ENCODE measurements at places on chromosomes 6 and 20.
A peak's percentile ranks its signal among the peaks of the same experiment; 100 is the strongest.

GRCh38 chr20:45578231-45578630 lies 853 bp downstream of the WFDC8 start:
- no peak for DNase-seq

DNA sequence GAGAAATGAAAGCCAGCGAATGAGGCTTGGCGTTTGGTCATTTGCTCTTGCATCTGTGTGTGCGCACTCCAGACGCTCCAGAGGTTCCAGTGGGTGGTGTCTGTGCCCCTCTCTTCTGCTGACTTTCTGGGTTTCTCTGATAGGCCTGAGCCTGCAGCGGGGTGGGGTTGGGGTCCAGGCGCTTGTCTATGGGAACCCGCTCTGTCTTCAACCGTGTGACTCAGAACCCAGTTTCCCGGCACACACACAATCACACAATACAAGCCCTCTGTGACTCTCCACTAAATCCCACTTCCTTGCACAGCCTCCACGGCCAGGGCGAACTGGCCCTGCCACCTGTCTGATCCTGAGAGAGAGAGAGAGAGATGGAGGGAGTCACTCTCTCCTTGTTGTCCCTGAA lies 24.6 kb downstream of the RBM38 start:
- DNase-seq: no peak

DNA sequence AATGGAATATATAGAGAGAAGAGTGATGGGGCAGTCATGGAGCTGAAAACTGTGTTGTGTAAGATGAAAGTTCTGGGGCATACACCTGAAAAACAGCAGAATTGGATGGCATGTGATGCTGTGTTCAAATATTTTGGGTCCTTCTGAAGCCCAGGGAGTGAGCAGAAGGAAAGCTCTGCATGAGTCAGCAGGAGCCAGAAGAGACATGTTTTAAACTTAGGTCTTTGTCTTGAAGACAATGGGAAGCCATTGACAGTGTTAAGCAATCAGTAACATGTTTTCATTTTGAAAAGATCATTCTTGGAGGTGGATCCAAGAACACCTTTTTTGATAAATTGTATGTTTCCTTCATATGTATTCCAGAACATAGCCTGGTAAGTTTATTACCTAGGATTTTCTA lies 38.9 kb upstream of the MAFB start:
- DNase-seq: no peak

DNA sequence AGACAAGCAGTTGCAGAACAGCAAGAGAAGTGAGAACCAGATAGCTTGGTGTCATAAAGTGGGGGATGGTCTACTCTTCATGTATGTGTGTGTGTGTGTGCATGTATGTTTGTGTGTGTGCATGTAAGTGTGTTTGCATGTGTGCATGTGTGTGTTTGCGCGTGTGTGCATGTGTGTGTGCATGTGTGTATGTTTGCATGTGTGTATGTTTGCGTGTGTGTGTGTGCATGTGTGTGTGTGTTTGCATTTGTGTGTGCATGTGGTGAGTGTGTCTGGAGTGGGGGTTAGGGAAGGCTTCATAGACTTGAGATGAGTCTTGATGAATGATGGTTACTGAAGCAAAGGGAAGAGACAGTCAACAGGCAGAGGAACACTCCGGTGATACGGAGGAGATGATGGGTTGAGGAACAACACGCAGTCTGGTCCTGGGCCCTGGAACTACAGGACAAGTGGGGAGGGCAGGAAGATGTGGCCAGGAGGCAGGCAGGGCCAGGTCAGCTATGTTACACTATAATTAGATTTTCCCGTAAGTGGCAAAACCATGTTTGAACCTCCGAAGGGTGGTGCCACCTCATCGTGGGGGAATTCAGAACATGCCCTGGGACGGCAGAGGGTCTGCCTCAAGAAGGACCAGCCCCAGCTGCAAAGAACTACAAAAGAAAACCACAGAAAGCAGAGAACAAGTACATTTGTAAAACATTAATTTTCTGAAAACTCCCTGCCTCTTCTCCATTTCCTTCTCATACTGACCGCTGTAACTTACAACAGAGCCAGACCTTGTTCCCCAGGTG lies 38.7 kb upstream of the PDE10A start:
- DNase-seq: no peak

- DNase-seq: no peak
Observed at GRCh38 chr6:151313066-151313491, 73.3 kb downstream of the AKAP12 start.

DNA sequence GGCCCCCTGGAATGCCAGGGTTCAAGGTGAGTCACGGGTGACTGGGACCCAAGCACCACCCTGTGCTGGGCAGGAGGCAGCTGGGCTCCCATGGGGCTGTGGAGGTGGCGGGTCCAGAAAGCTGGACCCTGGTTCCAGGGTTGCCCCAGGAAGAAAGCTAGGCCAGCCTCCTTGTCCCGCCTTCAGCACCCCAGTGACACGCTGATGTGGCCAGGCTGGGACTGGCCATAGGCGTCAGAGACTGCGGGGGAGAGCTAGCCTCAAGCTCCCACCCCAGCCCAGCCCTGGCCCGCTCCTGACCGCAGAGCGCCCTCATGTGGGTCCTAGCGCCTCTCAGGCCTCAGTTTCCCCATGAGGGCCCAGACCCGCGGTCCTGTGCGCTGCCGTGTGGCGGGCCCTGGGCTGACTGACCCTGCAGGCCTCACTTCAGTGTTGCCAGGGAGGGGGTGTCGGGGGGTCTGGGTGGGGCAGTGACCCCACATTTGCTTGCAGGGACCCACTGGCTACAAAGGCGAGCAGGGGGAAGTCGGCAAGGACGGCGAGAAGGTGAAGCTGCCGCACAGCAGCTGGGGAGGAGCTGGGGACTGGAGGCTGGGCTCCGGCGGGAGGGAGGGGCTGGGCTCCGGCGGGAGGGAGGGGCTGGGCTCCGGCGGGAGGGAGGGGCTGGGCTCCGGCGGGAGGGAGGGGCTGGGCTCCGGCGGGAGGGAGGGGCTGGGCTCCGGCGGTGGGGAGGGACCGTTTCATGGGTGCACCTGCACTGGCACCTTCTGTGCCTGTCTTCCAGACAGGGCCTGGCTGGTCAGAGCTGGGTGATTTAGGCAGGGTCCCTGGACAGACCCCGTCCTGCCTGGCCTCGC lies 7.9 kb downstream of the COL9A3 start:
- DNase-seq: no peak

DNA sequence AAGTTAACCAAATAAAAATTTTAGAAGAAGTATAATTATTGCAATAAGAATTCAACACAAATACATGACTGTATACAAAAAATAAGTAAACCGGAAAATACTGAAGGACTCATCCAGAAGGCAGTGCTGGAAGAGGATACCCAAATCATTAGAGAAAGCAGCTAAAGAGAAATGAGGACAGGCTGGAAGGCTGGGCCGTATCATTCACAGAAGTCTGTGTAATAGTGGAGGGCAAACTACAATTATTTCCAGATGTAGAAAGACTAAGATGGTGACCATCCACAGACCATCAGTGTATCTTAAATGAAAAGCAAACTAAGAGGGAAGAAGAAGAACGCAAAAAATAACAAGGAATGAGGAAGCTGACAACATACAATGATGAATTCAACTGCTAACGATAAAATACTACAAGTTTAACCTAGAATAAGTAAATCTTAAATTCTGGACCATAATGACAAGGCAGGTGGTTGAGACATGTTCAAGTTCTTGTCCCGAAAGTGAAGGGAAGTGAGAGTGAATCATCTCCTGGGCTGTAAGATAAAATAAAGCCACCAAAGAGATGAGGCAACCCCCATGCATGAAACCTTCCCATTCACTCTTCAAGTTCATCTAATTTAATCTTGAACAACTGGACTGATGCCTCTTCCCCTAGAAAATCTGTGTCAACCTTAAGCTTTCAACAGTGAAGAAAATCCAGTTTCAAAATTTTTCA lies 71.5 kb downstream of the SLC23A2 start:
- no peak for DNase-seq

DNA sequence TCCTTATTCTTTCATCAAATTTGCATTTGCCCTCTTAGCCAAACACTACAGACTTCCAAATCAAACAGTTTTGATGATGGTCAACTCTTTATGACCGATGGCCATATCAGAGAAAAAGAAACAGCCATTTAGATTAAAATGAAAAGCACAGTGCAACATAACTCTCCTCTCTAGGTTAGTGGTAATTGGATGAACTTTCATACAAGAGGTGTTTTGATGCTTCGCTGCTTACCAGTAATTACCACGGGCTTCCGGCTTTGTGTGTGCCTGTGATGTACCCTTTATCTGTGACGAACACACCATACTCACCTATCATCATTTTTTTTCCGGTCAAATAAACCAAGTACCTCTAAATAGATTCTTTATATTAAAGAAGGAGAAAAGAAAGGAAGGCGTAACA lies 181.8 kb downstream of the FOXA2 start:
- DNase-seq: no peak

- no peak for DNase-seq
Observed at GRCh38 chr20:8304124-8304816, 172.2 kb downstream of the PLCB1 start.

GRCh38 chr6:152086223-152086873 lies 278.9 kb downstream of the ESR1 start:
- no peak for DNase-seq

DNA sequence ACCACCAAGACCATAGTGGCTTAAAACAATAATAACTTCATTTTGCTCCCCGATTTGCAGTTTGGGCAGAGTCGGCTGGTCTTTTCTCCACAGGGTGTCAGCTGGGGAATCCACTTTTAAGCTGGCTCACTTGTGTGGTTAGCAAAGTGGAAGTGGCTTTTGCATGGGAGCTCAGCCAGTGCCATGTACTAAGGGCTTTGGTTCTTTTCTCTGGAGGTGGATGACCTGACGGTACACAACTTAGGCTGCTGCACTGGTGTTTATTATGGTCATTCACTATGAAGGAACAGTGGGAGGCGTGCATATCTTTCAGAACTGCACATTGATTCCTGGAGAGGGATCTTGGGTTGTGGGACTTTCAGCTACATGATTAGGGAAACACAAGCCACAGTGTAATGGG lies 141.0 kb downstream of the OR2B2 start:
- no peak for DNase-seq

DNA sequence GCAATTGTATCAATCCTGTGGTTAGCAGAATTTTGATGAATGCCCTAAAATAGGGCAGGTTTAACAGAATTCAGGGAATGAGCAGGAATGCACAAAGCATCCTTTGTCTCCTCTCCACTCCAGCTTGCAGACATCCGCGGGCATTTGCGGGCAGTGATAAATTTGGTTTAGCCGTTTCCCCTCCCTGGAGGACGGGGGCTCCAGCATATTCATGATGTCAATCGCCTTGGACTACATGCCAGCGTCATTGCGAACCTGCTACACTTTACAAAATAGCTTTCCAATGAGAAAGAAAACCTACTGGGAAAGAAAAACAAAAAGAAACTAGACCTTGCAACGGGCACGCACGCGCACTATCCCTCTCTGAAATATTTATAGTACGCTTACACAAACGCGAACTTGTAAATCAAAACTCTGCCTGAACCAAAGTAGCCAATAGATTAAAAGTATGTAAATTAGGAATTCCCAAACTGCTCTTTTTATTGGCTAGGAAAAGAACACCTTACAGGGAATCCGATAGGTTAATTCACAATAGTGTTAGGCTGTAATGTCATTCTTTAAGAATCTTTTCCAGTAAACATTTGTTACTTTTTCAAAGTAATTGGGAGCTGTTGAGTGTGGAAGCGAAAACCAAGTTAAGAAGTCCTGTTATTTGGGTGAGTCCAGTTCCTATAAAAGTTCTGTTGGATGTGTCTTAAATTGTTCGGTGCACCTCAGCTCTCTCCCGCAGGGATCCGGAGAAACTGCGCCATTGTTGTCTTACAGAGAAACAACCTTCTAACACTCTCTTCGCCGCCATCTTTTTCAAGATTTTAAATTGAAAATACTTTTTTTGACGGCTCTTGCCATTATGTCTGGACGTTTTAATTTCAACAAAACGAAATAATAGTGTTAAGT lies 136.7 kb downstream of the HFE start:
- peak; percentile 89 for DNase-seq

GRCh38 chr6:72554761-72555221 lies 67.1 kb upstream of the KCNQ5 start:
- no peak for DNase-seq

GRCh38 chr6:78559056-78559455 lies 308.3 kb upstream of the IRAK1BP1 start:
- DNase-seq: no peak

DNA sequence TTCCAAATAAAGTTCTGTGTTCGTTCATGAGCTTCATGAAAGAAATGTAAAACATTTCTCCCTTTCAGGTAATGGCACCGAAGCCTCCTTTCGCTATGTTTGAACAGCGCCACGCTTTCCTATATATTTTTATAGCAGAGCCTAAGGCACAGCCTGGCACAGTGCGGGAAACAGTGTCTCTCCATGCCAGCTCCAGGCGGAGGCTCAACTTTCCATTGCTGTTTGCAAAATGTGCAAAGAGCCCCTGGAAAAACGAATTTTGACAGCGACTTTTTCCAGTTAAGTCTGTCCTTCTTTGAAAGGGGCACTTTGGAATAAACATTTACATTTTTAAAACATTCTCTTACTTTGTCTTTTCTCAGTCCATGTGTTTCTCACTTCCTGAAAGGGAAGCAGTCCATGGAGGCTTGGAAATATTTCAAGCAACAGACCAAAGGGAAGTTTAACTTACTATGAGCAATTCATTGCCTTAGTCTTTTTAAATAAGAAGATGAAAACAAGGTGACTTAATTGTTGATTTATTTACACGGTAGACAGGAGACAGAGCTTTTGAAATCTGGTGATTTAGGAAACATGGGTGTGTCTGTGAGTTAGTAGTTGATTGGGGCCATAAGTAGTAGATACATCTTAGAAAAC lies 769 bp downstream of the CCN6 start:
- no peak for DNase-seq

DNA sequence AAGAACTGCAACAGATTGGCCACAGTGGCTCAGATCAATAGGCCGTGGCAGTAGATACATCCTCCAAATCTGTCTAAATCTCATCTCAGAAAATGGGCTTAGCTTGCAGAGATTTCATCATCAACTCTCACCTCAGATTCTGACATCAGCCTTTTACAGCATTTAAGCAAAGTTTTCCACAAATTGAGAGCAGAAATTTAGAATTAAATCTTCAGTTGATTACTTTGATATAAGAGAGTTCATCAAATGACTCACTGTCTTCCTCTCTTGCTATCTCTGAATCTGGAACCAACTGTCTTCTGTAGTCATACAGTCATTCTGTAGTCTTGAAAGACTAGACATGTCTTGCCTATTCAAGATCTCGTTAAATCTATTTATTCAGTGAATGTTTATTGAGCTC lies 45.2 kb upstream of the CTAGE9 start:
- DNase-seq: no peak

DNA sequence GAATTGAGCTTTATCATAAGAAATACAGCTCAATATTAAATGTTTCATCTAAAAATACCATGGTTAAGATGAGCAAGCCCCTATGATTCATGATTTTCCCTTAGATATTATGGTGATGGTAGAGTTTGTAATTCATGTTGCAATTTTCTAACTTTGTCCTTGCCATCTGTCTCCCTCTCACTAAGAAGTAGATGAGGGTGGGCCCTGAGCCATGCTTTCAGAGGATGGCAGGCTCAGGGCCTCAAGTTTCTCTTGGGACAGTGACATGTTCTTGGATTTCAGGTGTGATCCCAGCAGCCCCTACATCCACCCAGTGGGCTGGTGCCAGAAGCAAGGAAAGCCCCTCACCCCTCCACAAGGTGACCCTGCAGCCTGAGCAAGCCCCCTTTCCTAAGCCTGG lies 25.6 kb downstream of the L3MBTL1 start:
- DNase-seq: no peak

Measured in NCI-H1048 (cell line).